ENCODE measurements at places on chromosomes 1 and 21. TPM values are rescaled to one million over a fixed set of nuclear protein-coding genes. Genes with fewer than 3 reads are reported as not detected.

DNA sequence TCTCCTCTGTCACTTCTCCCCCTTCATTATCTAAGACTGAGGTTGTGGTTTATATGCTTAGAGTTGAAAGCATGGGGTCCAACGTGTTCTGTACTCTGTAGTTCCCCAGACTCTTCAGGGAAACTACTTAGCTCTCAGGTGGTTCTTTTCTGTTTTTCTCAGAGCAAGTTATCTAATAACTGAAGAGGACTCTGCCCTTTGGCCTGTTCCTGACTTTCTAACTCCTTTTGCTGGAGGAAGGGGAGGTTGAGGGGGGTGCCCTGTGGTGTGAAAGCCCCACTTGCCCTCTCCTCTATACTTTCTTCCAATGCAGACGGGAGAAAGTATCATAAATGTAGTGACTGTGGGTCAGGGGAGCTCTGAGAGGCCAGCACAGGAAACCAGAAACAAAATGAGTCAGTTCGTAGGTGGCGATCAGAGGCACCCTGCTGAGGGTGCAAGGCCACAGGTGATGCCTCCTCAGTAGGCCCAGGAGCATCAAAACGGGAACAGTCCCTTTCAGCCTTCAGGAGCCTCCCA lies 5.0 kb downstream of the SLC25A44 start:
- no peak for DNase-seq

GRCh38 chr21:16004086-16004485 lies 274.3 kb downstream of the USP25 start:
- no peak for DNase-seq

DNA sequence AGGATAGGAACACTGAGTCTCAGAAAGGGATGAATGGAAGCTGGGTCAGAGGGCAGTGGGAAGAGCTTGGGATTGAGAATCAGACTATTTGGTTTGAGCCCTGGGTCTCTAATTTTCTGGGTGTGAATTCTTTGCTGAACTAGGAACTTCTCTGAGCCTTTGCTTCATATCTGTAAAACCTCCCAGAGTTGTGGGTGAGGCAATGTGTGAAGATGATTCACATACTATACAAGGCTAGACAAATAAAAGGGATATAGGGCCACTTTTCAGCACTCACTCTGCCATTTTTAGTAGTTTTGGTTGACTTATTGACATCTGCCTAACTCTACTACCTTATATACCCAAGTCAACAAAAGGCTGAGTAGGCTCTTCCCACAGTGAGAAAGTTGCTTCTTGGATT lies 77.7 kb upstream of the JUN start:
- DNase-seq = no peak

GRCh38 chr21:30382201-30382600 lies 10.1 kb upstream of the KRTAP13-2 start:
- no peak for DNase-seq

GRCh38 chr1:69524015-69524414 lies 43.7 kb upstream of the LRRC7 start:
- no peak for DNase-seq

- DNase-seq = no peak
Measured at GRCh38 chr1:202154766-202155477, 5.5 kb downstream of the PTPN7 start.

GRCh38 chr21:46069166-46069565 lies 28.7 kb upstream of the COL6A2 start:
- no peak for DNase-seq

DNA sequence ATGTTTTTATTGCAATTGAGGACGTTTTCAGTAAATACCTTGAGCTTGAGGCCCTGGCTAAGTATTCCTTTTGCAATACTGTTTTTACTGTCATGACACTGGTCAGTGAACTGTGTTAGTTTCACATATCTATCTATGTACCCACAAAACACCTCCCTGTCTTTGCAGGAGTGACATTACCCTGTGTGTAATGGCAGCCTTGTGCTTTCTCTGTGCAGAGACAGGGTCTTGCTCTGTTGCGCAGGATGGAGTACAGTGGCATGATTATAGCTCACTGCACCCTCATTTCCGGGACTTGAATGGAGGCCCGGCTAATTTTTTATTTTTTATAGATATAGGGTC lies 8.9 kb downstream of the YBX1 start:
- DNase-seq = no peak

GRCh38 chr1:21721295-21721985 lies 52.3 kb upstream of the RAP1GAP start:
- DNase-seq = no peak

- DNase-seq = no peak
Measured at GRCh38 chr1:234585330-234586055, 24.5 kb downstream of the IRF2BP2 start.

The ATP1A2 gene
- 243 TPM for total RNA-seq

The AVPR1B gene
- not detected for total RNA-seq

The BATF3 gene
- 1.6 TPM for total RNA-seq

The PIGK gene
- 28.3 TPM for total RNA-seq
